ENCODE measurements at places on chromosomes 11 and 22.
A peak's percentile ranks its signal among the peaks of the same experiment; 100 is the strongest.

DNA sequence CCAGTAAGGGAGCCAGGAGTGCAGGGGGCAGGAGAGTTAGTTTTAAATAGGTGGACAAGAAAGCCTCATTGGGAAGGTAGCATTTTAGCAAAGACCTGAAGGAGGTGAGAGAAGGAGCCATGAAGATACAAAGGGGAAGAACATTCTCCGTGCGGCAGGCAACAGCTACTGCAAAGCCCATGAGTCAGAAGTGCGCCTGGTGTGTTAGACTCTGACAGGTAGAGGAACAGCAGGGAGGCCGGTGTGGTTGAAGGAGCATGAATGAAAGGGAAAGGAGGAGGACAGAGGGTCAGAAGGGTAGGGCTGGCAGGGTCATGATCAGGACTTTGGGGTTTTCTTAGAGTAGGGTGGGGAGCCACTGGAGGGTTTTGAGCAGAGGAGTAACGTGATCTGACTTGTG lies 34.5 kb upstream of the PAMR1 start:
- DNase-seq: no peak

- peak; percentile 21 for DNase-seq
Observed at GRCh38 chr22:27804470-27805297, 3.1 kb upstream of the MN1 start.

DNA sequence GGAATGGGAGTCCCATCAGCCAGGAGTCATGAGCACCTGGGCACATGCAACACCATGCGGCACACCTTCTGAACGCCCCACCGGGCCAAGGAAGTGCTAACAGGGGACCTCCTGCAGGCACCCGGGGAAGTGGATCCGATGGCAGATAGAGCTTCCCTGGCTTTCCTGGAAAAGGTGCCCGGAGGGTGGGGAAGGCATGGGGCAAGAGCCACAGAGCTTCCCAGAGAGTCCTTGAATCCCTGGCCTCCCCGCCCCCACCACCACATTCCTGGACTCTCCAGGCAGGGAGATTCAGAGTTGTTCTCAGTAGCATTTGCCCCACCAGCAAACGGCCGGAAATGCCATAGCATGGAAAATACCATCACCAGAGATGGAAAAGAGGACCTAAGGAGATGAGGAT lies 8.3 kb downstream of the TRIM29 start:
- no peak for DNase-seq

DNA sequence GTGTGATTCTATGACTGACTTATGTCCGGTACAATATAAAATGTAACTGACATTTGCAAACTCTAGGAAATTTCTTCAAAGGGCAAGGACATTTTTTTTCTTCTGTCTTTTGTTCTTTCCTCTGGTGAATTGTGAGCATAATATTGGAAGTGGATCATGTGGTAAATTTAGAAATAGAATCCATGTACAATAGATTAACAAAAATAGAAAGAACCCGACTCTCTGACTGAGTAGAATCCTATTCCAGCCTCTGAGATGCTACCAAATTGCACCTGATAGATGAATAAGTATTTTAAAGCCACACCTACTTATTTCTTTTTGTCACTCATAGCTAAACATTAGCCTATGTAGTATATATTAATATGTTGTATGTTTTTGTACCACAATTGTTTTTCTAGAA lies 860.3 kb downstream of the LUZP2 start:
- no peak for DNase-seq

Measured in naive thymus-derived CD4-positive, alpha-beta T cell (primary cell).